NCI-H2029 (cell line): ENCODE measurements at places on chromosomes 6 and 20.
A peak's percentile ranks its signal among the peaks of the same experiment; 100 is the strongest.

DNA sequence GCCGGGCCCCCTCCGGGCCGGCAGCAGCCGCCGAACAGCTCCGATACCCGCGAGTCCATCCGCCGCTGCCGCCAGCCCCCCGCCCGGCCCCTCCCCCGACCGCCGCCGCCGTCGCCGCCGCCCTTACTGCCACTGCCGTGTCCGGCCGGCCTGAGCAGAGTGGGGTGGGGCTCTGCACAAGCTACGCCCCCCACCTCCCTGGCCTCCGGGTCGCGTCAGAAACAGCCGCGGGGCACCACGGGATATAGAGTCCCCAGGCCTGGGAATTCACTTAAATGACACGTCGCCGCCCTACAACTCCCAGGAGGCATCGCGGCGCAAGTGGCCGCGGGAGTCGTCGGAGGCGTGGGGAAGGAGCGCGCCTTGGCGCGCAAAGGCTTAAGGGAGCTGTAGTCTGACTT is at the start of gene GTPBP2:
GTPBP2 (minus strand) TSS at position 161 of the 401 bp plus-strand sequence; CDS start at position 59, 102 bp downstream.
- DNase-seq, result peak; percentile 98

GRCh38 chr6:84411060-84411629 is 183.7 kb upstream of the CEP162 start:
- DNase-seq, result no peak

DNA sequence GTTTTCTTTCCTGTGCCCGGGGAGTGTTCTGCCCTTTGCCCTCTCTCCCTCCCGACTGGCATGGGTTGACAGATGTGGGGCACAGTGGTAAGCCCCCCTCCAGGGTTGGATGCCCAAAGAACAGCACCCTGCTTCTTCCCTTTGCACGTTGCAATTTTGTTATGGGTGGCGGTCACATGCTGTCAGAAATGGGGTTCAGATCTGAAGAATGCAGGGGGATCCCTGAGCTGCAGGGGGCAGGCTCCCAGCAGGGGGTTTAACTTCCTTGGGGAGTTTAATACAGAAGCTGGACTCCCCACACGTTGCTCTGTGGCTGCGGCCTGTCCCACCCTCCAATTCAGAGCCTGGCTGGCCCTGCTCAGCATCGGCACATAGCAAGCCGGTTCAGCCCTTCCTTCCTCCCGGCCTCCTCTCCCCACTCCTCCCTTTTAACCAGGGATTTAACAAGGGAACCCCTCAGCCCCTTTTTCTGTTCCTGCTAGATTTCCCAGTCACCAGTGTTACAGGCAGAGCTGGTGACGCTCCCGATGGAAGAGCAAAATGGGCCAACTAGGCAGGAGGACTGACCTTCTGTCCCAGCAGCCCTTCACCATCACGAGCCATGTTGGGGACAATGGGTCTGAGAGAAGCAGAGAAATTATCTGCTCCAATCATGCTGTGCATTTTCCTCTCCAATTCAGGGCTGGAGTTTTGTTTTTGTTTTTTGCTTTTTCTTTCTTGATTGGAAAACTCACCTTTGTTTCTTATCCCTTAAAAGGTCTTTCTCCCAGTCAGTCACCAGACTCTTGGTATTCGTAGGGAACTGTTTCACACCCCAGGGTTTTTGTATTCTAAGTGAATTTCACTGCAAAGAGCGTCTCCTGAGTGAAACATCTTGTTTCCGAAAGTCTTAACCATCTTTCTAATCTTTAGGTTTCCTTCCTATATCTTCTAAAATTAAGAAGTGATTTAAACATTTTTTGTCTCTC is 6.8 kb downstream of the FOXF2 start:
- no peak for DNase-seq

- DNase-seq, result peak; percentile 93
These were observed at the start of gene DCDC2 for GRCh38 chr6:24357336-24358218. DCDC2 (minus strand) TSS chr6:24358059; CDS start chr6:24357750, 309 bp downstream.
